ENCODE measurements at places on chromosomes 16 and 17.

GRCh38 chr16:18969050-18969854 lies 14.5 kb upstream of the TMC7 start:
- DNase-seq: no peak

DNA sequence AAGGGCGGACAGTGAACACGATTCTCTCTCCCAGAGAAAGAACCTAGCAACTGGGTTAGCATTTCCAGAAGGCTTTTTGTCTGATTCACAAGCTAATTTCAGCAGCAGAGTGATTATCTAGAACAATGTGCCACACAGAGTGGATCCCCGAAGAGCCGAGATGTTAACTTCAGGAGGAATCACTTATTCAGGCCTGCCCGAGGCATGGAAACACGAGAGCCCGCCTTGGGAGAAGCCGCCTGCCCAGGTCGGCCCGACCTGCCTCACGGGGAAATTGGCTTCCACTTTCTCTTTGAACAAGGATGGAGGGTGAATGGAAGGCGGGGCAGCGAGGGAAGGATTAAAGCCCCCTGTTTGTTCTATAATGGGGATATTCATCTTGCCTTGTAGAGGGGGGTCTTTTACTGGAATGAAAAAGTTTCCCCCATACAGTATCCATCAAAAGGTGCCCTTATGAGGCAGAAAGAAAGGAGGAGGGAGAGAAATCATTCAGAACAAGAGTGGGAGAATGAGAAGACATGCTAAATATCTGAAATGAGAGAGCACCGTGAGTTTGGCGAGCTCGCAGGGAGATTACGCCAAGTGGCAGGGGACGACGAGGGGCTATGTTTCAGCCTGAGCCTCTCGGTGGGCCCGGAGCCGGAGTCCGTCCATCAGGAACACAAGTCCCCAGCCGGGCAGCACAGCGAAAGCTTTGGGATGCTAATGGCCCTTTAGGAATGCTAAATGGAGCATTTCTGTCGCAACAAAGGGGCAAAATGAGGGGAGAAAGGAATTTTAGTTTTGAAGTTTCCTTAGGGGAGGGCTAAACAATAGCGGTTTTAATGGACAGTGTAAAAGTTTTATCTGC lies 33.0 kb downstream of the NTN1 start:
- no peak for DNase-seq

DNA sequence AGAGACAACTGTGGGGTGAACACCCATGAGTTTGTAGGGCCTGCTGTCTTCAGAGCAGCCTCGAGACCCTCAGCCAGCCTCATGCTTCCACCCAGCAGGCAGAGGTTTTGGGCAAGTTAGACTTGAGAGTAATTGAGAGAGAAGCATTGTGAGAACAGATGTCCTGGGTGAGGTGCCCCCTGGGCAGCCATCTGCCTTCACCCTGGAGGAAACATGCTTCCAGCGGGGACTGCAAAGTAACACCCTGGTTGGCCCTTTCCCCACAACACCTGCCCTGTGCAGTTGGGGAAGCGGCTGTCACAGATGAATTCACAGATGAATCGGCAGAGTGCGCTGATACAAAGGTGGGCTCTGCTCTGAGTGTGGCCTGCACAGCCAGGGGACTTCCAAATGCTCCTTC lies 23.4 kb downstream of the ATPAF2 start:
- no peak for DNase-seq

- no peak for DNase-seq
These were observed 17.6 kb upstream of the PEMT start for GRCh38 chr17:17609121-17609520.

DNA sequence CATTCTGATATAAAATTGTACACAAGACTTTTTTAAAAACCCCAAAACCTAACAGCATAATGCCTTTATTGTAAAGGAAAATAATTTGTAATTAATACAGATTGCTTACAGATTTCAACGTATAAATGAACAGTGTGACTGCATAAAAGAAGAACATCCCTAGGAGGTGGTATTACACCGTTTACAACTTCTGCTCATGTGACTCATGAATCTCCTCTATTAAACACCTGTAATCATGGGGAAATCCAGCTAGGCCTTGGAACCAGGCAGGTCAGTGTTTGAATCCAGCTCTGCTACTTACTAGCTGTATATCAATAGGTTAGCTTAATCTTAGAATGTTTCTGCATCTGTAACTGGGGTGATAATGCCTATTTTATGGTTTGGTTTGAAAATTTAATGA lies 15.2 kb downstream of the RABEP1 start:
- DNase-seq: no peak

- no peak for DNase-seq
These were observed 50.0 kb downstream of the PLD6 start for GRCh38 chr17:17156107-17156506.

GRCh38 chr17:82923366-82924113 lies 83.7 kb upstream of the ZNF750 start:
- DNase-seq: no peak

DNA sequence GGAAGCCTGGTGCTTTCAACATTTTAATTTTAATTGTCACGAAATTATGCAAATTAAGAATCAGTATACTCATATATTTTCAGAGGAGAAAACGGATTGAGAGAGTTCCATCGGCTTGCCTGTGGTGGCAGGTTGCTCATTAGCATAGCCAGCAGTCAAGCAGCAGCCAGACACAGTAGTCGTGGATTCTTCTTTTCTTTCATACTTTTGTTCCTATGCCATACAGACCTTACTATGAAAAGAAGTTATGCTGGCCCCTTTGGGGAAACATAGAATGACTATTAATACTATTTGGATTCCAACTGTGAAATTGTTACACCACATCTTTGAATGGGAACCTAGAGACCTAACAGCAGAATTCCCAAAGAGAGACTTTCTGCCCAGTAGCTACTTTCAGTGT lies 617.7 kb upstream of the CA10 start:
- no peak for DNase-seq

DNA sequence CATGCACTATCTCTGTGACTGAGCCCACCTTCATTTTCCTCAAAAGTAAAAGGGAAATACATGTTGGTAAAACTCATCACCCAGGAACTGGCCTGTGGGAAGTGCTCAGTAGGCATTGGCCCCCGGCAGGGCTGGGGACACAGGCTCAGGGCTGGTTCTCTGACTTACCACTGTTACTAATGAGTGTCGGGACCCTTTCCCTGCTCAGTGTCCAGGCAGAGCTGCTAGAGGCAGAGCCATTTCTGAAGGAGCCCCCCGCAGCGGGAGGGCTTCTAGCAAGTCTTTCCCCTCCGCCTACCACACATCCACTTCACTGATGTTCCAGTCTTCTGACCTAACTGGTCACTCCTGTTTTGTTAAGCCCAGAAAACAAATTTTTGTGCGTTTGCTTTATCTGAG lies 1.7 kb upstream of the PEMT start:
- no peak for DNase-seq

DNA sequence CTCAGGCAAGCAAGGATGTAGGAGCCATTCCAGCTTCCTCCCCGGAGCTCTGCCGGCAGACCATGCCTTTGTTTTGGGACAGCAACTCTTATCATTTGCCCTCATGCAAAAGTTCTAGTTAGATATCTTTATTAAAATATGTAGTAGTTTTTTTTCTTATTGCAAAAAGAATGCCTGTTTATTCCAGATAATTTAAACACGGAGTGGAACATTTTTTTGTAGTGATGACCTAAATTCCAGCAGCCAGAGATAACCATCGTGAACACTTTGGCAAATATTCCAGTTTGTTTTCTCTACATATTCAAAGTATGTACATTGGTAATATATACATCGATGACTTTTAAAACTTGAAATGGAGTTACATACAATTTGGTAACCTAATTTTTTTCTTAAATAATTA lies 54.8 kb downstream of the CRISPLD2 start:
- DNase-seq: no peak

DNA sequence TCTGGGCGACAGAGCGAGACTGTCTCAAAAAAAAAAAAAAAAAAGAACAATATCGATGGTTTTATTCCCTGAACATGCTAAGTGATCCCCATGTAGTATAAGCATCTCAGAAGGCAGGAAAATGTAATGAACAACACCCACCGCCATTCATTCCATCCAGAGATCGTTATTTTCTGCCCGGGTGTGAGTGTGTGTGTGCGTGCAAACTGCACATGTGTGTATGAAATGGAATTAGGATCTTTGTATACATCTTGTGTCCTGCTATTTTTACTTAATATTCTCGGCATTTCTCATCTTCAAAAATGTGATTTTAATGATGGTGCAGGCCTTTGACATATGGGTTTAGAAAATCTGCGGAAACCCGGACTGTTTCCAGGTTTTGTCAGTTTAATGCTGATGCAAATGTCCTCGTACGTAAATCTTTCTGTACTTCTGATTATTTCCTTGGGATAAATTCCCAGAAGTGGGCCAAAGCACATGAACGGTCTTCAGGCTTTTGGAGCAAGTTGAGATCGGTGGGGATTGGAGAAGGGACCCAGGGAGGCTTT lies 254.8 kb downstream of the SEC14L1 start:
- DNase-seq: no peak

GRCh38 chr17:67974185-67974584 lies 22.1 kb downstream of the C17orf58 start:
- DNase-seq: no peak

- DNase-seq: peak; percentile 99
These were observed 28.0 kb upstream of the SNN start for GRCh38 chr16:11639925-11640899.

- no peak for DNase-seq
These were observed 391.2 kb downstream of the MAF start for GRCh38 chr16:79209308-79209707.

GRCh38 chr16:2026461-2027023 lies at the start of gene NHERF2:
Gene NHERF2, plus strand, starts transcription at chr16:2026902. Its CDS starts 104 bp downstream, at chr16:2027006.
- no peak for DNase-seq

DNA sequence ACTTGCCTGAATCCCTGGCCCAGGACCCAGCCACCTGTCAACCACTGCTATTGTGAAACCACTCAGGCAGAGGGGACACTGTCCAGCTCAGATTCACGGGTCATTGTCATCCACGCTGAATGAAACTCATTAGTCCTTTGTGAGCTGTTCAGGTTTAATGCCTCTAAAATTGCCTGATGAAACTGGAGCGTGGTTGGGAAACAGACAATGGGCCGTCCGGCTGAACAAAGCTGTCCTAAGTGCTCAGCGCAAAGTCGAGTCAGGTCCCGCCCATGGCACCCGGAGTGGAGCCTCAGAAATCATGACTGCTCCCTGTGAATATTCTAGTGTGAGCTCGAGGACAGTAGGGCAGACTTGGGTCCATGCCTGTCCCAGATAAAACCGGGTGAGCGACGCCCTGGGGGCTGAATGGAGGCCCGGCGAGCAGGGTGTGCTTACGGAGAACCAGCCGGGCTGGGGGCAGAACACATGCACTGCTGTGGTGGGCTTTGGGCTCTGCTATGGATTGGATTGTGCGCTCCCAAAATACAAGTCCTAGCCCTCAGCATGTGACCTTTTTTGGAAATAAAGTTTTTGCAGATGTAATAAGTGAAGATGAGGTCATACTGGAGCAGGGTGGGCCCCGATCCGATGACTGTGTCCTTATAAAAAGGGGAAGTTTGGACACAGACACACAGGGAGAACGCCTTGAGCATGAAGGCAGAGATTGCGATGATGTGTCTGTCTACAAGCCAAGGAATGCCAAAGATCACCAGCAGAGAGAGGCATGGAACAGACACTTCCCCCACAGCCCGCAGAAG lies 12.9 kb upstream of the CMIP start:
- no peak for DNase-seq

- DNase-seq: no peak
These were observed 4.6 kb downstream of the COL1A1 start for GRCh38 chr17:50196826-50197225.

DNA sequence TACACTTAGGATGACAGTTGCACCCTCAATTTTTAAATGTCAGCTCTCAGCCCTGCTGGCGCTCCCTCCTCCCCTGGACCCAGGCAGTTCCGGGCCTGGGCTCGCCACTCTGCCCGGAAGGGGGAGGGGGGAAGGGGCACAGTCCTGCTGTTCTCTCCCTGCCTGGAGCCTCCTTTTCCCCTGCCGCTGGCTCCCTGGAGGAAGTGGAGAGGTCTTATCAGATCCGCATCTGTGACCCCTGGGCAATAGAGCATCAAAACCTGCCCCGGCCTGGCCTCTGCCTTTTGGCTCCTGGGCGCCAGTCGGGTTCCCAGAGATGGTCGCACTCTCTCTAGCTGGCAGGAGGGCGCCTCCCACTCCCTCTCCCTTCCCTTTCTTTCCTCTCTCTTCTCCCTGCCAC lies 149.3 kb downstream of the IRF8 start:
- no peak for DNase-seq

GRCh38 chr16:2790631-2791030 lies 3.3 kb upstream of the PRSS33 start:
- no peak for DNase-seq

DNA sequence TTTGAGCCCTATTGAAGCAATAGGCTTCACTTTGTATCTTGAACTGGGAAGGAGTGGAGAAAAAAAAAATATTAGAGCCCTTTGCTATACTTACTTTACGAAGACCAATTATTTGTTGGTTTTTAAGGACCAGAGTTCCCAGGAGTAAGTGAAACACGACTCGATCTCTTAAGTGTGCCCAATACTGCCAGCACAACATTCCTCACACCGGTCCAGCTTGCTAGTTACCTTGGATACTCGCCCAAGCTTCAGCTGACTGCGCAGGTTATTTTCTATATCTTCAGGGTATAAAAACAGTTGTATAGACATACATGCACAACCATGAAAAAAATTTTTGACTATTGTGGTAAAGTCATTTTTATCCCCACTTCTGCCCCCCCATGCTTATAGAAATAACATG lies 72.1 kb downstream of the RPTOR start:
- no peak for DNase-seq

DNA sequence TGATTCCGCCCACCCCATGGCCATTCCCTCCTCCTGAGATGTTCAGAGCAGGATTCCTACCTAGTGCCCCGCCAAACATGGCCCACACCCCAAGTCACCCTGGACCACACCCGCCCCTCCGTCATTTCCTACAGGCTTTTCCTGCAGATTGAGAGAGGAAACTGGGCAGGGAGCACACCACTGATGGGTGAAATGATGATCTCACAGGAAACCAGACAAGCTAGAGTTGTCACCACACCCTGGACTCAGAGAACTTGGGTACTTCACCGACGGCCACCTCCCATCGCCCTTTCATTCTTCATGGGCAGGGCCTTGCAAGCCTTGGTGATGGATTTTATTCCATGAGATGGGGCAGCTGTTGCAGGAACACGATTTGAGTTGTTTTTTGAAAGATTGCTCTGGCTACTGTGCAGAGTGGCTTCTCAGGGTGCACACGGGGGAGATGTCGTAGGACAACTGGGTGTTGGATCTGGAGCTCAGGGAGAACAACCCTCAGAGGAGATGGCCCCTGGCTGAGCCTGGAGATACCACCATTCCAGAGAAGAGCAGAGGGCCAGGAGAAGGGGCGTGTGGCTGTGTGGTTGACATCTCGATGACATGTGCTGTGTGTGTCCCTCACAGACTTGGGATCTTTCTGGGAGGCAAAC lies 7.4 kb upstream of the B9D1 start:
- no peak for DNase-seq

All from retinal pigment epithelial cell (primary cell).